LHCN-M2 (cell line): ENCODE measurements at places on chromosomes 4 and X. TPM values are rescaled to one million over a fixed set of nuclear protein-coding genes. Genes with fewer than 3 reads are reported as not detected.

DNA sequence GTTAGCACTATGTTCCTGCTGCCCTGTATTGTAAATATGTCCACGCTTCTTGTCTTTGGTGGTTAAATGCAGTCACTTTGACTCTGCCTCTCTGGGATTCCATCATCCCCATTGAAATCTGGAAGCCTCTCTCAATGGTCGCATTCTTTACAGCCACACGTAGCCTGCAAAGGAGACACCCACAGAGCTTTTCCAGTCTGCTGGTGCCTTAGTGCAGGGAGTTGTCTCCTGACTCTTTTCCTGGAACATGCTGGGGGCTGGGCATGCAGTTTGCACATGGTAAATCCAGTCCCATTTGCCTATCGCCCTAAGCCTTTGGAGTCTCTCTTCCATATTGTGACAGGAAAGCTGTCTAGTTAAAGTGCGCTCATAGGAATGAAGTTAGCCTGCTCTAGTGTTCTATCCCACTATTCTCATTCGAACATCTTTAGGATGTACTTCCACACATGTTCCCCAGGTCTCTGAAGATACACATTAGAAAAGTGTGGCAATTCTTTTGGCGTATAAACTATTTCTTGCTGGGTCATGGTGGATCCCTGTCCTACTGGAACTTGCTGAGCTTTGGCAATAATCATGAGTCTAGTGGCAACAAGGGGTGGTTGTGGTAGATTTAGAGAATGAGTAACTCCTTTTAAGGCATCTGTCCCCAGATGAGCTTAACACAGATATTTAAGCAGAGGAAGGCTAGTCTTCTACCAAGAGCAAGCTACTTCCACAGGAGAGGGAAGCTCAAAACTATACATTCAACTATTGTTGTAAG lies 33.7 kb downstream of the COQ2 start:
- DNase-seq, result no peak

GRCh38 chr4:176927664-176928063 lies 134.9 kb upstream of the VEGFC start:
- DNase-seq, result peak; percentile 94

DNA sequence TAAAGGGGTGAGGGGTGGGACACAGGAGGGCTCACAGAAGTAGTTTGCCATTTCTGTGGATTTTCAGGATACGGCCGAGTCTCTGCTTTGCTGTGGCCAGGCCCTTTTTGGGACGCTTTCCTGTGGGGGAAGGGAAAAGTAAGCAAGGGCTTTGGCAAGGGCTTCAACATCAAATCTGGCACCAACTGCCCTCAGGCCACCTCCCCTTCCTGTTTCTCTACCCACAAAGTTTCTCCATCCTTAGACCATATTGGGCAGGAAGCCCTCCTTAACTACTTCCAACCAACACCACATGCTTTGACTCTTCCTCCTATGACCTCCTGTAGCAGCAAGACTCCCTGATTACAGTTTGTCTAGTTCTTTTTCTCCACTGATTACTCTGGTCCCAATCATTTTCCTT lies 105.1 kb downstream of the PHF8 start:
- DNase-seq, result no peak

- DNase-seq, result peak; percentile 15
Measured at GRCh38 chr4:13476915-13477314, 7.2 kb downstream of the RAB28 start.

GRCh38 chr4:94856030-94856429 lies 98.3 kb downstream of the BMPR1B start:
- DNase-seq, result no peak

DNA sequence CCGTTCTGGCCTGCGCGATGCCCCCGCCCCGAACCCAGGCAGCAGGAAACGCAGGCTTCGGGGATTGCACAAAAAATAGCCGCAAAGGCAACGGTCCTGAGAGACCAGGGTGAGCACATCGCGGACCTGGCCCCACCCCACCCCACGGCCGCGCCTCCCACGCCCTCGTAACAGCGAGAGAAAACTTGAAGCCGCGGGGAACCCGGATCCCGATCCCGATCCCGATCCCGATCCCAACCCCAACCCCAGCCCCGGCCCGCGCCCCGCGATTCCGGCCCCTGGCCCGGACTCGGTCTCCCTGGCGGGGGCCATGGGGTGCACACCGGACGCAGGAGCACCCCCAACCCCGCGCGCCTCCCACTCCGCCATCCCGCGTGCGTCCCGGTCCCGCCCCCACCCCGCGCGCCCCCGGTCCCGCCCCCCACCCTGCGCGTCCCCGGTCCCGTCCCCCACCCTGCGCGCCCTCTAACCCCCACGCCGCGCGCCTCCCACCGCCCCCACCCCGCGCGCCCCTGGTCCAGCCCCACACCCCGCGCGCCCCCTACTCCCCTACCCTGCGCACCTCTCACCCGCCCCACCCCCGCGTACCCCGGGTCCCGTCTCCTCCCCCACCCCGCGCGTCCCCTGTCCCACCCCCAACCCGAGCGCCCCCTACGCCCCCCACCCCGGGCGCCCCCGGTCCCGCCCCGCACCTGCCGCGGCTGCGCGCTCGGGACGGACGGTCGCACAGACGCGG lies 29.0 kb downstream of the NOP14 start:
- DNase-seq, result peak; percentile 57

DNA sequence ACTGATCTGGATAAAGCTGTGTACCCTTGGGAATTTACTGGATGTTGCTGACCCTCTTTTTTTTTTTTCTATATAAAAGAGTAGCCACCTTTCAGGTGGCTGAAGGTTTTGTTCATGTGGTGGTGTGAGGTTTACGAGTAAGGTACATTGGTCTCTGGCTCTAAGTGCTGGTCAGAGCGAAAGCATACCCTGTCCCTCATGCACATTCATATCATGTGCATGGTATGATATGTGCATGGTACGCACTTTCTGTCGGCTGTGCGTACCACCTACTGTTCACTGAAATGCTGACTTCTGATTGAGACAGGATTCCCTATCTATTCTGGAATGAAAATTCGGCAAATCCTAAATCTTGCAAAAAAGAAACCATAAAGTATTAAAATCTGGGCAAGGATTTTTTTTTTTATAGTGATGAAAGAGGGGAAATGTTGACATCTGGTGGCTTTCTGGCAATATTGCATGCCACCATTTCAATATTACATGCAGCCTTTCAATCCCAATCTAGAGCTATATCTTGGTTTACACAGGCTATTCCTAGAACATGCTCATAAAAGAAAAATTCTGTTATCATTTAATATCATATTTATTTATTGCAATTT lies 32.8 kb downstream of the FAM149A start:
- peak; percentile 19 for DNase-seq

DNA sequence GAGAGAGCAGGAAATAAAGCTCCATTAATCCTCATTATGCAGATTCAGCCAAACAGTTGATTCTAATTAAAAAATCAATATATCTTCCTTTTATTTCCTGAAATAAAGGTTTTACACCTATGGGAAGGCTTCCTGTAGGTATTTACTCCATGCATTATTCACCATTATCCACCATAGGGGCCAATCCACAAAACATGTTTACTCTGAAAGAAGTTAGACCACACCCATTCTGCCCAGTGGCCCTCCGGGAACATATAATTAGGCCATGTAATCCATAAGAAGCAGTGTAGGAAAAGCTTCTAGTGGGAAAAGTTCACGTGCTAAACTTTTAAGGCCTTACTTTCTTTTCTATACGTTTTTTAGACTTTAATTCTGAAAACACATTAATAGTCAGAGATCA lies 57.7 kb downstream of the SAT1 start:
- DNase-seq, result no peak

GRCh38 chr4:184850431-184851199 lies 24.8 kb upstream of the ACSL1 start:
- DNase-seq, result no peak

DNA sequence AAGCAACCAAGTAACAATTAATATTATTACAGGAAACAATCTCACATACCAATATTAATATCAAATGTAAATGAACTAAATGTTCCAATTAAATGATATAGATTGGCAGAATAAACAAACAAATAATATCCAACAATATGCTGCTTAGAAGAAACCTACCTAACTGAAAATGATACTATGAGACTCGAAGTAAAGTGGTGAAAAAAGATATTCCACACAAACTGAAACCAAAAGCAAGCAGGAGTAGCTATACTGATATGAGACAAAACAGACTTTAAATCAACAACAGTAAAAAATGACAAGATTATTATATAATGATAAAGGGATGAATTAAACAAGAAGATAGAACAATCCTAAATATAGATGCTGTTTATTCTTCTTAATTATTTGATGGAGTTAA lies 140.1 kb downstream of the SPANXN4 start:
- DNase-seq, result no peak

DNA sequence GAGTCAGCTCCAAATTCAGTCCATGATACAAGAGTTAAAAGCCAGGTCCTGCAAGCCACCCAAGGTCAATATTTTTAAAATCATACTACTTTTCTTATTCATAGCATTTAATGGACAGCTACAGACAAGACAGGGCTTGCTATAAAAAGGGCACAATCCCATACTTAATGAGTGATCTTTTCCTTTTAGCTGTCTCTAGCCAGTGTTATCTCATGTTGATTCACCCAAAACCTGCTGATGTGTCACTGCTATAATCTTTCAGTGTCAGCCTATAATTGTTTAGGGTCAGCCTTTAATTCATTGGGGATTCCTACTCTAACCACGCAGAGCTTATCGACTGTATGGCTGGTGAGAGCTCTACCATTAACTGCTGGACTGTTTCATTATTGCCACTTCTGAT lies 51.2 kb upstream of the HCCS start:
- peak; percentile 66 for DNase-seq

GRCh38 chrX:32443841-32444240 lies 767.5 kb downstream of the DMD start:
- no peak for DNase-seq

DNA sequence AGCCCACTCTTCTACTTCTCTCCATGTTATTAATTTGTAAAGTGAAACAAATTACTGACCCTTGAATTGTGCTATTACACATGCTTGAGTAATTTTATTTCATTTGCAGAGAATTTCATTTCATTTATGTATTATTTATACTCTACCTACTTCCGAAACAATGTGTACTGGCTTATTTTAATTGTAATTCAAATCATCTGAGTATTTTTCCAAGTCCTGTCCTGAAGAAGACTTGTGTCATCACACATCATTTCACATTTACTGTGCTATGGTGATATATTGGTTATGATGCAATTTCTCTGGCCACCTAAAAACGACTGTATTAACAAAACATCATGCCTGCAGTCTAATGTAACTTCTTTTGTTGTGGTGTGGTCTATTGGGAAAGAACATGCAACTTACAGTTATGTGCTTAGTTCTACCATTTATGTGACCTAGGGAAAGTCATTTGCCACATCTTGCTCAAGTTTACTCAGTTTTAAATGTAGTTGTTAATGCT lies 384.5 kb downstream of the RPA4 start:
- DNase-seq, result no peak

MAGED4 gene
- total RNA-seq, result 12.6 and 52.8 TPM in 2 replicates

ATRX gene
- 43.3 and 48.9 TPM in 2 replicates for total RNA-seq

MAGEA2B gene
- total RNA-seq, result not detected in 2 replicates

ADAMTS3 gene
- total RNA-seq, result under 0.01 and 0.23 TPM in 2 replicates

TXK gene
- 0.51 and 0.92 TPM in 2 replicates for total RNA-seq

FGD1 gene
- 6.4 and 7.1 TPM in 2 replicates for total RNA-seq
